ENCODE measurements at places on chromosomes 5 and 9.

- DNase-seq = no peak
These were observed 13.7 kb upstream of the ROR2 start for GRCh38 chr9:91963711-91964240.

GRCh38 chr9:108383796-108384195, 472.0 kb downstream of the ACTL7B start:
- no peak for DNase-seq

GRCh38 chr5:38237681-38238080, 20.7 kb upstream of the EGFLAM start:
- DNase-seq = no peak

GRCh38 chr5:137491121-137491520, 8.0 kb downstream of the SPOCK1 start:
- DNase-seq = no peak

DNA sequence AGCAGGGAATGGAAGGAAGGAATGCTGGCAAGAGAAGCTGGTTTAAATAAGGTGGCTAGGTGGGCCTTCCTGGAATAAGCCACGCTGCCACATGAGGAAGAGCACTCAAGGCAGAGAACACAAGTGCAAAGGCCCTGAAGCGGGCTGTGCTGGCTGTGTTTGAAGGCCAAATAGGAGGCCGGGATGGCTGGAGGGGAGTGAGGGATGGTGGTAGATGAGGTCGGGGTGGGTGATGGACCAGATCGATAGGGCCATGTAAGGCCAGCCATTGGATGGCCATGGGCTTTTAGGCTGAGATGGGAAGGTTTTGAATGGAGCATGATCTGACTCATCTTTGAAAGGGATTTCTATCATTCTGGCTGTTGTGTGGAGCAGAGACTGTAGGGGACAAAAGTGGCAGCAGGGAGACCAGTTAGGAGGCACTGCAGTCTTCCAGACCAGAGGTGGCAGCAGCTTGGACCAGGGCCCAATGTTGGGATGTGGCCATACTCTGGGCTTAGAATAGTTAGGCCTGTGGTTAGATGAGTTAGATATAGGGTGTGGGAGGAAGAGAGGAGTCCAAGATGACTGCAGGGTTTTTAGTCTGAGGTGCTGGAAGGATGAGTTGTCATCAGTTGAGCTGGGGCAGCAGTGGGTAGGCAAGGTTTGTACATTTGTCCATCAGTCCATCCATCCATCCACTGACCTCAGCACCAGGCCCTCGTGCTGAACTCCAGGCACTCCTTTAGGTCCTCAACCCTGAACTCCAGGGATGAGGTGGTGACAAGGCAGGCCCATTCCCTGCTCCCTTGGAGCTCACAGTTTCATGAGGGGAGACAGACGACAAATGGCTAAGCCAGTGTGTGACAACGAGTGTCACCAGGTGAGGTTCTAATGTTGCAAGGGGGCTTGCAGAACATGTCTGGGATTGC, 30.3 kb downstream of the NDST1 start:
- no peak for DNase-seq

- DNase-seq = no peak
These were observed 51.0 kb downstream of the KIF4B start for GRCh38 chr5:155064580-155064979.

GRCh38 chr9:108411632-108412031, 444.2 kb downstream of the ACTL7B start:
- DNase-seq = no peak

GRCh38 chr5:43017428-43017815, 22.7 kb downstream of the ANXA2R start:
- DNase-seq = no peak

DNA sequence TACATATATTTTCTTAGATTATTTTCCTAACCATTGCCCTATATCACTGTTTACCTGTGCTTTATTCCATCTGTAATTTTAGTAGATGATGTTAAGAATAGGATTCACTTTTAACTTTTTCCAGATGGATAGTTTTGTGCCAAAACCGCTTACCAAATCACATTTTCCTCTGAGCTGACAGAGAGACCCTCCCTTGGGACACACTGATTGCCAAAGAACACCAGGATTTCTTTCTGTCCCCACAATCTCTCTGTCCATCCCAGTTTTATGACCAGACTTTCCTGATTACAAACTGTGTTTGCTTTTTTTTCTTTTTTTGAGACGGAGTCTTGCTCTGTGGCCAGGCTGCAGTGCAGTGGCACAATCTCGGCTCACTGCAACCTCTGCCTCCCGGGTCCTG, 81.3 kb upstream of the SPATA31C2 start:
- no peak for DNase-seq

- DNase-seq = peak; percentile 62
These were observed 5.9 kb downstream of the FAM78A start for GRCh38 chr9:131270171-131271015.

DNA sequence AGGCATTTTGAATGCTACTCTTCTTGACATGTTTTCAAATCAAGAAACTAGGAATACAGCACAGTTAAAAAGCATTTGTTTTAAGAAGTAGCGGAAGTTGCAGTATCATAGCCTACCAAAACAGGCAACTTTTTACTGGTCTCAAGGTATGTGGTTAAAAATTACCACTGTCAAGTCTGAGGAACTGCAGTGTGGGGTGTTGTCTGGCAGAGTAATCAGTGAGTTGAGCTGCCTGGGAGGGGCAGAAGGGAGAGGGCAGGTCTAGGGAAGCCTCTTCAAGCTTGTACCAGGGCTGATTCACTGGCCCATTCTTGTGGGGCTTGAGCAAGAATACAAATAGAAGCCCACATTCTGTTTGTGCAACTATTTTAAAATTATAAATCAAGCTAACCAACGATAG, 42.4 kb upstream of the SV2C start:
- DNase-seq = no peak

- no peak for DNase-seq
These were observed 50.0 kb downstream of the ATPSCKMT start for GRCh38 chr5:10199692-10200091.
